ENCODE measurements at places on chromosomes 3 and 15.

GRCh38 chr3:178205740-178206139 is 330.5 kb upstream of the KCNMB2 start:
- DNase-seq: no peak

GRCh38 chr3:62035402-62036057 is 337.8 kb downstream of the FEZF2 start:
- DNase-seq: no peak

GRCh38 chr3:31853580-31853979 is 127.5 kb downstream of the OSBPL10 start:
- no peak for DNase-seq

DNA sequence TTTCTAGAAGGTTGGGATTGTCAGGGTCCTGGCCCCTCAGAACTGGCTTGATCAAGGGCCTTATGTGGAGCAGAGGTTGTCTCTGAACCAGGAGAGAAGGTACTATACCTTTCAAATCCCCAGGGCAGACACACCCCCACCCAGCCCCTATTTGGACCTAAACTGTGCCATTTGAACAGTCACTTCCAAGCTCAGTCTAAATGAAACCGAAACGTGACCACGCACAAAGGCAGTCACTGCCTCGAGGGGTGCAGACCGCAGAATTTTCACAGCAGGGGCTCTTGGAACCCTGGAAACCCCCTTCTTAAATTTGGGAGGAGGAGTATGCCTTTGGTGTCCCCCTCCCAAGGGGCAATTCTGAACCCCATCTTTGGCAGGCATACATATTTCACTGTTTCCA is 53.7 kb downstream of the GRIP2 start:
- no peak for DNase-seq

GRCh38 chr3:100653604-100654294 is 44.3 kb downstream of the ADGRG7 start:
- DNase-seq: no peak

- DNase-seq: no peak
These were observed 49.7 kb upstream of the UMPS start for GRCh38 chr3:124680521-124680920.

- no peak for DNase-seq
These were observed 224.8 kb upstream of the ATP10A start for GRCh38 chr15:26087881-26088280.

DNA sequence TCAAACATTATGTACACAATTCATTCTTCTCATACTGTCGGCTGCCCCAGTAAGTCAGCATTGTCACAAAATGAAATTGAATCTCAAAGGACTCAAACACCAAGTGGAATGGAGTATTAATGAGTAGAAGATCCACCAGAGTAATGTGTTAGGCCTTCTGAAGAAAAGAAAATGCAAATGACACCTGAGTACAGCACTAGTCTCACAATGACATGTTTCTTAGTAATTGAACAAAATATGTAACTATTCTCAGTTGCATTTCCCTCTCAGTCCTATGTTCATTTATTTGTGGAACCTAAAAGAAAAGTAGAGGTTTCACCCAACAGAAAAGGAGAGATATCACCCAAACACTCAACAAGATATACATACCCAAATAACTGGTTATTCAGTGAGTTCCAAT is 283.9 kb upstream of the THBS1 start:
- no peak for DNase-seq

DNA sequence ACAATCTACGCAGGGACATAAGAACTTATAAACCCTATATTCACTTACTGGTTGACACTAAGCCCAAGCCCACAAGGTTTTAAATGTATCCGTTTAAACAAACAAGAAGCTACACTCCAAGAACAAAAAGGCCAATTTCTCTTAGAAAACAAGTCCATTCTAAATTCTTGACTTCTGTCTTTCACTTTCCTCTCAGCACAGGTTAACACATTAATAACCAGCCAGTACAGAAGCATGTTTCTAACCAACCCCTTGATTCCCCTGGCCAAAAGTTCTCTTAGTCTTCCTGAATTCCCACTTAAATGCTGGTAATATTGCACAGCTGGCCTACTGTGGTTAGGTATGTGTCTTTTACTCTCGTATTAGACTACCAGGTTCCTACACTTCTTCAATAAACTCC is 4.7 kb downstream of the DMXL2 start:
- no peak for DNase-seq

DNA sequence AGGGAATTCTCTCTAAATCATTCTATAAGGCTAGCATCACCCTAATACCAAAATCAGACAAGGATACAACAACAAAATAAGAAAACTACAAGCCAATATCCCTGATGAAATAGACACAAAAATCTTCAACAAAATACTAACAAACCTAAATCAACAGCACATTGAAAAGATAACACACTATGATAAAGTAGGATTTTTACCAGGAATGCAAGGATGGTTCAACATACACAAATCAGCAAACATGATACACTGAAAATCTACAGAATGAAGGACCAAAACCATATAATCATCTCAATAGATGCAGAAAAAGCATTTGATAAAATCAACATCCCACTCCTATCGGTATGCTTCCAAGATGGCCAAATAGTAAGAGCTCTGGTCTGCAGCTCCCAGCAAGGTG is 39.5 kb downstream of the ALDH1A2 start:
- no peak for DNase-seq

DNA sequence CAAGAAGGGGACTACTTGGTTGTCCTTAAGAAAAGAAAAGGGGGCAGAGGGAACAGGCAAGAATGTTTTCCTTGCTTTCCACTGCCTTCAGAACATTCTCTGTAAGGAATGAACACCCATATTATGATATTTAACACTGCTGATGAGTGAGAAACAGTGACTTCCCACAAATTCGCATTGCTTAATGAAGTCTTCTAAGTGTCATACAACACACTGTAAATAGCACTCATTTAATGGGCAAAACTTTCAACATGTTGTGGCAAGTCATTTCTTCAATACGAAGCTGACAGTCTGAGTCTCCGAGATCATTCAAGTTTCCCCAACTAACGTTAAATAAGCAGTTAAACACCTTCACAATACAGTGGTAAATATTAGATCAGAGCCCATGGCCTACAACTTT is 464.4 kb downstream of the SHQ1 start:
- no peak for DNase-seq

- no peak for DNase-seq
These were observed 116.2 kb upstream of the HACD2 start for GRCh38 chr3:123700791-123701722.

GRCh38 chr3:177948716-177949425 is 587.4 kb upstream of the KCNMB2 start:
- DNase-seq: no peak

DNA sequence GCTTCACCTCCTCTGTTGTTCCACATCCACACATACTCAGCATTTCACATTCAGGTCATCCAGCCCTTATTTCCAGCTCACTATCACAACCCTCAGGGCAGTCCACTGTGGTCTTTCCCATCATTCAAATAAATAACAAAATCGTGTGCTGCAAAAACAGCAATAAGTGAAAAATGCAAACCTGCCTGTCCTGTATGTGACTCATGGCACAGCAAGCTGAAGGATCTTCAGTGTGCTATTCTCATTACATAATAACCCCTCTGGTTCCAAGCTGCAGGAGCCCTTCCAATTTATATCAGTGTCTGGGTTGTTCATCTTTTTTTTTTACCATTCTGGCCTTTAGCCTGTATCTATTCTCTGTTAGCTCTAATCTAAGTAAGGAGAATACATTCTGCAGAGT is 185.3 kb upstream of the UBE2E2 start:
- DNase-seq: no peak

DNA sequence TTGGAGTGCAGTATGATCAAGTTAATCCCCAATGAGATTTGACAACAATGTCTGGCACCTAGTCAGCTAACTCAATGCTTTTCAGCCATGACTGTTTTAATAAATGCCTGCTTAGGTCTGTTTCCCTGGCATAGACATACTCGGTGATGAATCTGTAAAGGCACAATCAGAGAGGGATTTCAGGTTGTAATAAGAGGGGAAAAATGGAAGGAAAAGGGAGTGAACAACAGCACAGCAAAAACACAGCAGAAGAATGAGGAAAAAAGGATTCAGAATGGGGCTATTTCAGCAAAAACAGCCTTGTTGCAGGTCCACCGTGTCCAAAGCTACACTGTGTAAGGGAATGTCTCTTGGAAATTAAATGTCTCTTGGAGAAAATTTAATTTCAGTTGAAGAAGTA is 19.3 kb upstream of the CHD2 start:
- DNase-seq: no peak

GRCh38 chr3:173774294-173774693 is 376.8 kb downstream of the NLGN1 start:
- DNase-seq: no peak

DNA sequence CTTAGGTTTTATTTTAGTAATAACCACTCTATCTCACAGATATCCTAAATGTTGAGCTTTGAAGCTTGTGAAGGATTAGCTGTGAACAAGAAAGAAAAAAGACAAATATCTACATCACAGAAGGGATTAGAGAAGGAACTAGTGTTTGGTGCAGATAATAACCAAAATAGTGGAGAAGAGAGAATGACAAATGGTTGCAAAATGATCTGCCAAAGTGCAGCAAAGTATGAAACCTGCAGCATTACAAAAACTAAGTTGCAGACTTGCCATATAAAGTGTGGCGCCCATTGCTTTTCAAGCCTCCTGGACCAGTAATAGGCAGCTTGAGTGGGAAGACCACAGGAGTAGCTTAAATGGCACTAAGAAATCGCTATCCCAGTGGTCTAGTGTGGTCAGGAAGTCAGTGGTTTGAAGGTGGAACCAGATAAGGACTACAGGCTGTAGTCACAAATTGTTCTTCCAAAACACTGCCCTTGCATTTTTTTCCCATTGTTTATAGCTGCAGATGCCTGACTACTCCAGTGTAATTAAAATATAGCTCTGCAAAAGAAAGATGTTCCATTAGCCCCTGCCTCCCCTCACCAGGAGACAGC is 20.7 kb downstream of the TPM1 start:
- DNase-seq: no peak

- DNase-seq: no peak
These were observed 86.1 kb downstream of the GALK2 start for GRCh38 chr15:49255966-49256759.

GRCh38 chr3:71238355-71238757 is 345.2 kb downstream of the FOXP1 start:
- DNase-seq: no peak

GRCh38 chr3:195900436-195901355 is 7.7 kb downstream of the TNK2 start:
- DNase-seq: no peak

GRCh38 chr15:47363653-47364052 is 353.7 kb upstream of the SEMA6D start:
- DNase-seq: no peak

DNA sequence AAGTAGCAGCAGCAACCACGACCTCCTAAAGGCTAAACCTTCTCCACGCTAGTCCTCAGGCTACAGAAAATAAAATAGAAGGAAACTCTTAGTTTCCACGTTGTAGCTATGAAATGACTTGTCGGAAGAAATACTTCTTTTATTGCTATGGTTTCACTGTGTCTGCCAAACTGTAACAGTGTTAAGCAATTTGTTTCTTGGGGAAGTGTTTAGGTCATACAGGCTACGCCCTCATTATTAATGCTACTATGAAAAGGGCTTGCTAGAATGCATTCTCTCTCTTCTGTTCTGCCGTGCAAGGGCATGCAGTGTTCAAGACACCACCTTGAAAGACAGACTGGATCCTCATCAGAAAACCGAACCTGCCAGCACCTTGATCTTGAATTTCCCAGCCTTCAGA is 462.7 kb downstream of the PLOD2 start:
- no peak for DNase-seq

- no peak for DNase-seq
These were observed 2.2 kb downstream of the PLSCR1 start for GRCh38 chr3:146542179-146542578.

- no peak for DNase-seq
These were observed 40.3 kb upstream of the PARL start for GRCh38 chr3:183924956-183925355.

DNA sequence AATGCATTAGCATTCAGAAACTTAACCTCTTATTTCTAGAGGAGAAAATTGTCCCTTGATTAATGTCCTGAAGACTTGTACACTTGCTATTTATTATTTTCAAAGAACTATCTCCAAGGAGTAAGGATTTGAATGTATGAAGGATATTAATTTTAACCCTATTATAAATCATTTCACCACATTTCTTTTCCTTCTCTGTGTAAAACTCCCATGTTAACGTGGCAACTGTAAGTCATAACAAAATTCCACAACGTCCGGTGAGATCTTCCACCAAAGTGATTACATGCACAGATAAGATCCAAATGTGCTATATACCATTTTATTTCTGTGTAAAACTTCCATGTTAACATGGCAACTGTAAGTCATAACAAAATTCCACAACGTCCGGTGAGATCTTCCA is 229.1 kb upstream of the ARHGEF26 start:
- DNase-seq: no peak

DNA sequence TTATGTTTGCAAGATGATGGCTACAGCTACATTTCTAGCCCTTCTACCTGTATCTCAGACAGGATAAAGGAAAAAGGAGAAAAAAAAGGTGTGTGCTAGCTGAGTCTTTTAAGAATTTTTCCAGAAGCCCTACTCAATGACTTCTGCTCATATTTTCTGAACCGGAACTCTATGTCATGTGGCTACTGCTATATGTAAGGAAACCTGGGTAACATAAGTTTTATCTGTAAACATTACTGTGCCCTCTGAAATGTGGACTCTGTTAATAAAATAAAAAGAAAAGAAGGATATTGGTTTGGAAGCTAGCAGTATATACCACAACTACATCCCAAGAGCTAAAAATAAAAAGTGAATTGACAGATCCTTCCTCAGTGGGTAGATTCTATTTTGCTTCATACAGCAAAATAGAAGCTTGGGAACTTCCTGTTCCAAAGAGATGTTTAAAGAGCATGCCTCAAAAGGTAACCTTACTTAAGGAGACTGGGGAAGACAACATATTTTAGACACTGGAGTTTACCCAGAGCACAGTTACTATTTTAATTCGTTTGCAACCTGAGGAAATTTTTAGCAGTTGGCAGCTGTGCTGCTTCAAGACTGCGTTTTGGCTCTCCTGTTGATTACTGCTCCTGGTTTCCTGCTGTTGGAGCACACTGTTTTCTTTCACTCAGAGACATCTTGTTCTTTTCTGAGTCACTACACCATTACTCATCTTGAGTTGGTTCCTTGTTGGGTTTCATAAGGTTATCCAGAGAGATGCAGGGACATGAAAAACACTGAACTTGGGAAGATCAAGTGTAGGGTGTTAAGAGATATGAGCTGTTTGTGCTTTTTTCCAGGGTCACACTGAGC is 280.7 kb downstream of the NFKBIZ start:
- DNase-seq: no peak

DNA sequence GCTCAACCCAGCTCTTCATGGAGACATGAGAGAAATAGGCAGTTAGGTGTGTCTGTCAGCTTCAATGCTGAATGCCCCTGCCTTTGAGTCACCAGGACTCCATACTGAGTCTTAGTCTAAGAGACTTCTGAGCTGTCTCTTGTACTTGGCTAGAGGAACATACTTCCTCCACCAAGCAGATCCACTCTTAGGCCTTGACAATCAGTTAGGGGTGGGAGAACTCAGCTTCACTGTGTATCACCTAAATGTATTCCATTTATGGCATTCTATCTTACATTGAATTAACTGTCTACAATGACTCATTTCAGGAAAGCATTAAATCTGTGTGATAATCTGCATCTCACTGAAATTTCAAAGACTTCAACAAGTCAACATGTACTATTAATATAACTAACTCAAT is 66.0 kb downstream of the STAC start:
- no peak for DNase-seq

- no peak for DNase-seq
These were observed 68.4 kb upstream of the SEC13 start for GRCh38 chr3:10389339-10389738.

GRCh38 chr3:146491303-146491702 is 21.9 kb upstream of the PLSCR2 start:
- no peak for DNase-seq
